ENCODE measurements at places on chromosomes 2 and 18.

- DNase-seq = no peak
These were observed 32.3 kb downstream of the SLC9A4 start for GRCh38 chr2:102505290-102505689.

- no peak for DNase-seq
These were observed 57.6 kb downstream of the NPAS2 start for GRCh38 chr2:100877555-100877954.

DNA sequence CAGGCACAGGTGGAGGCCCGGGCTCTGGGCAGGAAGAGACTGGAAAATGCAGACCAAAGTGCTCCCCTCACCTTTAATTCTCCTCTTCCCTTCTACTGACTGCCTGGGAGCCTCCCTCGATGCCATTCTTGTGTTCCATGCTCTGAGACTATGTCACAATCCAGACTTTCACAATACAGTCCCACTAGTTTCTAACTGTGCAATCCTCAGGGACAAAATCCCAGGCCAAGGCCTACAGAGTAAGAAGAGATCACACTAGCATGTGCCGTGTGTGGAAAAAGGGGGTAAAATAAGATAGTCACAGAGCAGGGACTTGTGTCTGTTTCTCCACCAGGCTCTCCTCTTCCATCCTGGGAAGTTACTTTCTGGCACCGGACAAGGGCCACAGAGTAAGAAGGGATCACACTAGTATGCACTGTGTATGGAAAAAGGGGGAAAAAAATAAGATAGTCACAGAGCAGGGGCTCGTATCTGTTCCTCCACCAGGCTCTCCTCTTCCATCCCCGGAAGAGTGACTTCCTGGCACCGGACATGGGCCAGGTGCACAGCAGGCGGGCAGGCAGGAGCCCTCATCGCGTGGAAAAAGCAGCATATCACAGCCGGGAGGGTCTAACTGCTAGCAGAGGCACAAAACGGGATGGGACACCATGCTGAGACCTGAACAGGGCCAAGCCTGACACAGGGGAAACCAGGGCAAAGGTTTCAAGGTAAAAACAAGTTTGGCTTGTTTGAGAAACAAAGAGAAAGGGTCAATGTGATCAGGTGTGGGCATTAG, 9.6 kb downstream of the CYB5A start:
- no peak for DNase-seq

DNA sequence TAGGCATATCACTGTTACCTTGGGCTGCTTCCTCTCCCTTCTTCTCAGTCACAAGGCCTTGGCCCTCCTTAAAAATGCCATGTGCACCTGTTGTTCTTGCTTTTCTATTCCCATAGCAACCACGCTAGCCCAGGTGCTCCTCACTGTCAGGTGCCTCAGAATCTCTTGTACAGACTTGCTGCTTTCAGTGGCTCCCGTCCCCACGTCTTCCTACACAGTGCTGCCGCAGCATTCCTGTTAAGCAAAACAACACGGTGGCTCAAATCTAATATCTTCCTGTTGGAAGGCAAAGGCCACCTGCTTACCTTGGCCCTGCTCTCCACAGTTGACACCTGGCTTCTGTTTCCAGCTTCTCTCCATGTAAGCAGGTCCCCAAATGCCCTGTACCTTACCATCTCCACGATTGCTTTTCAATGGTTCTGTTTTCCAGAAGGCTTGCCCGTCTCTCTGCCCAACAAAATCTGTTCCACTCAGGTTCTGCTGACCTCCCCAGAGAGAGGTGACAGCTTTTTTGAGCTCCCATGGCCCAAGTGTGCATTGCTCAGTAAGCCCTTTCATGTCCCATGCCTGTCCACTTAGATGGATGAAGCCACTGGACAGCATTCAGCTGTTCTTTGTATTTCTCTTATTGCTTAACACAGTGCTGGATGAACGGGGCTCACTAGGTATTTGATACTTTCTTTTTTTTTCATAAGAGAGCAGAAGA, 240.4 kb downstream of the PRKCE start:
- DNase-seq = no peak

GRCh38 chr2:158143703-158144360, 42.2 kb downstream of the UPP2 start:
- DNase-seq = no peak

DNA sequence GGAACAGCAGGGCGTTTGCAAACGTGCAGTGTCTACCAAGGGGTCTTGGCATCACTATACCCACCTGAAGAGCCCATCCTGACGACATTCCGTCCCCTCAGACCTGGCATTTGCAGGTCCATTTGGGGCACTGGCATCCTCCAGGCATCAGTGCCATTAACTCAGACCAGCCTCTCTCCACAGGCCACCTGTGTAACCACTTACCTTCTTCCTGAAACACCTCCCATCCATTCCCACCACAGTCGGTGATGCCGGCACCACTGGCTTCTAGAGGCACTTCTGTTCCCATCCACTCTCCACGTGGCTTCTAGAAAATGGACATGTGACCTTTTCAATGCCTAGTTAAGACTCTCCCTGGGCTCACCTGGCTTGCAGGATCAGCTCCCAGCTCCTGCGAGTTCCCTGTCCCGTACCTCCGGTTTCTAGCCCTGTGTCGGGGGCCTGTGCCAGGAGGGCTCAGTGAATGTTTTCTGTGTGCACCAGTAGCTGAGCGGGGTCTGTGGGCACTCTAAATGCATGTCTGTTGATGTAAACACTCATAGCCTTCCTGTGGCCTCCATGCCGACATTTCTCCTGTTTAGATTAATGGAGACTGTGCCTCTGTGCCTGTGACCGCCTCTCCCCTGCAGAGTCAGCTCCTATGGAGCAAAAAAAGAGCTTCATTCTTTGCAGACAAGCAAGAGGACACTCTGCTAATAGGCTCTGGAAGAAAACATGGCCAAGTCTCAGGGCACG, 458.0 kb upstream of the HS6ST1 start:
- no peak for DNase-seq

DNA sequence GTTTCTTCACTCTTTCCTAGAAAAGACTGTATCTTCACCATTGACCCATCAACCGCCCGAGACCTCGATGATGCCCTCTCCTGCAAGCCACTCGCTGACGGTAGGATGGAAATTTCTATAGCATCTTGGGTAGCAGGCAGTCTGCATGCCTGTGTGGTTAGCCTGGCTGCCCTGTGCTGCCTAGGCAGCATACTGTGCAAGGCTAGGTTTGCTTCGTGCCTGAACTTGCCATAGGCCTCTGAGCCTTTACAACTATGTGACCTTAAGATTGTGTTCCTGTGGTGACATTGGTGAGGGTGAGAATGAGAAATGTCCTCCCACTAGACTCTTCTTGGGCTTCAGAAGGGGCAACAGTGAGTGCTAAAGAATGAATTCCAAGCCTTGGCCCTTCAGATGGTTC, 168.2 kb upstream of the ALPP start:
- no peak for DNase-seq

DNA sequence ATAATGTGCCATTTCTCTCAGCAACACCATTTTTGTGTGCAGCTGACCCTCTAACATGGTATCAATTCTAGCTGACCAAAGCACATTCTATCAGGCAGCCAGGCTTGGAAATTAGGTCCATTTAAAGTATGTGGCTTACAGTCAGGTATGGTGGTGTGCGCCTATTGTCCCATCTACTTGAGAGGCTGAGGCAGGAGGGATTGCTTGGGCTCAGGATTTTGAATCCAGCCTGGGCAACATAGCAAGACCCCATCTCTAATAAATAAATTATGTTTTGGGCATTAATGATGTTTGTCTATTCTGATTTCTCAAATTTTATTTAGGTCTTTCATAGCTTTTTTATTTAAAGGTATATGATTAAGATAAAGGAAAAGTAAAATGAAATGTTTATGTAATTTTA, 63.3 kb downstream of the DNAJC10 start:
- no peak for DNase-seq

GRCh38 chr2:180289627-180290026, 282.5 kb upstream of the CWC22 start:
- no peak for DNase-seq

GRCh38 chr18:39564716-39565115, 1999.1 kb upstream of the CELF4 start:
- no peak for DNase-seq

DNA sequence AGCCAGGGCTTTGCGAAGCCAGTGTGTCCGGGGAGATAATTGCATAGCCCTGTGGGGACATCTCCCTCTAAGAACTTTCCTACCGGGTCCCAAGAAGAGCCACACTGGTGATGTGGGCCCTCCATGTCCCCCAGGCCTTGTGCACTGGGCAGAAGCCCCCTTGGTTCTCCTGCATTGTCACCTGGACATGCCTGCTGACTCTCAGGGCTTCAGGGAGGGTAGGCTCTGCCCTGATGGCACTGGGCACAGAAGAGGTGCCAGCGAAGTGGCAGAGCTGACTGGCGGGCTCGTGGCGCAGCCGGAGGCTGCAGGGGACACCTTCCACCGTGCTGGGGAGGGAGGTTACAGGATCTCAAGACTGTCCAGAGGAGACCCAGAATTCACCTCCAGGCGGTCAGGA, 28.3 kb downstream of the GLI2 start:
- no peak for DNase-seq

DNA sequence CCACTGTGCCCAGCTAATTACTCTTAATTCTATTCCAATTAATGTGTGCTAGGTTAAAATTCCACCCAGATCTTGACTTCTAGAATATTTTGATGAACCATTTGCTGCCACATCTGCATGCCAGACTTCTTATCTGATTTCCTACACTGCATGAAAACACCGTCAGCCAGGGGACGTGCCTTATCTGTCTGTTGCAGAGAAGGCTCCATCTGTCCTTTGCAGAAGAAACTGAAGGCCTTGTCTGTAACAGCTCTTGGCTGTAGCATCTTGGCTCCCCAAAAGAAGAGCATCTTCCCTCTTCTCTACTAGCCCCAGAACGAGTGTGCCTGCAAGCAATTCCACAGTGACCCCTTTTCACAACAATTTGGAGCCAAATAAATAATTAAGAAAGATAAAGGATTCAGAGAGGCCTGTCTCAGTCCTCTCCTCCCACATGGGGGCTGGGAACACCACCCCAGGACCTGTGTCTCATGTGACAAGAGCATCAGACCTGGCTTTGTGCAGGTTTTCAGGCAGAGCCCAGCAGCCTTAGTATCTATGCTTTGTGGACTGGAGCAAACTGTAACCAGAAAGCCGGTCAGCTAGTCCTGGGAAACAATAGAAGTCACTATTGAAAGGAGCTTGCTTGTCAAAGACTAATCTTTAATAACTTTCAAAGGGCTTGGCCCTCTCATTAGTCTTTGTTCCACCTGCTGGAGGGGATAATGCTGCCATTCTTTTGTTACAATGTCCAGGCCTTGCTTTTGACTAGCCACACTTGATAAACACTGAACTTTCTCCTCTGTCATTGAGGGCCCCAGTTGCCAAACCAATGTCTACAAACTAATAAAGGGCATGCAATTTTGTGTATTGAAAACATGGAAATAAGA, 84.0 kb upstream of the NEUROD1 start:
- no peak for DNase-seq

GRCh38 chr2:14936426-14936825, 303.9 kb downstream of the LRATD1 start:
- DNase-seq = no peak

DNA sequence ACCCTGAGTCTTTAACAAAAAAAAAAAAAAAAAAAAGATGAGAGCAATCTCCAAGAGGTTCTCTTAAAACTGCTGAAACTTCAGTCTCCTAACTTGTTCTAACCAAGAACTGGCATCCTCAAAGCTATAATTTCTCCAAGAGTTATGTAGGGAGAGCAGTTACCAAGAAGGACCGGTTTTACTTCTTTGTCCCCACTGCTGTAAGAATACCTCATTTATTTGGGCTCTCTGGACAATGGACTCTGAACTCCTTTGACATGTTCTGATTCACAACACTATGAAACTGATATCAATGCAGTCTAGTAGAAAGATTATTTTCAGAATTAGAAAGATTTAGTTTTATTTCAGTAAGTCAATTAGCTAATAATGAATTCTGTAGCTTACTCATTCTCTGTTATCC, 84.5 kb upstream of the DTNB start:
- DNase-seq = no peak

DNA sequence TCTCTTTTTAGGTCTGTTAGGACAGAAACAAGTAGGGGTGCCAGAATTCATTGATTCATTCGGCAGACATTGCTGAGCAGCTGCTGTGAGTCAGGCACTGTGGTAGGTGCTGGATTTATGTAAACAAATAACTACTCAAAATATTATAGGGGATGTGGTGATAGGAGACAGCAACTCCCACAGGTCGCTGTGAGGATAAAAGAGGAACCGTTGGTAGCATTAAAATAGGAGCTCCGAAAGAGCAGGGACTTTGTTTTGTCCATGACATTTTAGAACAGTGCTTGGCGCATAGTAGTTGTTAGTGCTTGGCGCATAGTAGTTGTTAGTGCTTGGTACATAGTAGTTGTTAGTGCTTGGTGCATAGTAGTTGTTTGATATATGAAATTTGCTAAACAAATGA, 29.2 kb downstream of the ATP6V1C2 start:
- no peak for DNase-seq

- DNase-seq = no peak
These were observed 199.7 kb downstream of the PTPRM start for GRCh38 chr18:7766817-7767216.

DNA sequence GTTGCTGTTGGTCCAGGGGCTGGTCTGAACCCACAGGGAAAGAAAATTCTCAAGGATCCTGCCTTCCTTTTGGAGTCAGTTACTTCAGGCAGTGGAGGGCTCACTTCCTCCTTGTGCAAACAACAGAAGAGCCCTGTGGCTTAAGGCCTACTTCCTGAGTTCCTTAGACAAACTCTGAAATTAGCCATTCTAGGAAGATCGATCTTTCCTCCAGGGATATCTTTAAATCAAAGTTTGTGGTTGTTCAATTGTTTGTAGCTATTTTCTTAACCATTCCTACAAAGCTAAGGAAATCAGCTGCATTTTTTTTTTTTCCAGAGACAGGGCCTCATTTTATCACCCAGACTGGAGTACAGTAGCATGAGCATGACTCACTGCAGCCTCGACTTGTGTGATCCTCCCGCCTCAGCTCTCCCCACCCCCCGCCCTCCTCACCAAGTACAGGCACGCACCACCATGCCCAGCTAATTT, 156.0 kb downstream of the TANC1 start:
- no peak for DNase-seq

- no peak for DNase-seq
These were observed 1.0 kb upstream of the FAM178B start for GRCh38 chr2:96987301-96987909.

DNA sequence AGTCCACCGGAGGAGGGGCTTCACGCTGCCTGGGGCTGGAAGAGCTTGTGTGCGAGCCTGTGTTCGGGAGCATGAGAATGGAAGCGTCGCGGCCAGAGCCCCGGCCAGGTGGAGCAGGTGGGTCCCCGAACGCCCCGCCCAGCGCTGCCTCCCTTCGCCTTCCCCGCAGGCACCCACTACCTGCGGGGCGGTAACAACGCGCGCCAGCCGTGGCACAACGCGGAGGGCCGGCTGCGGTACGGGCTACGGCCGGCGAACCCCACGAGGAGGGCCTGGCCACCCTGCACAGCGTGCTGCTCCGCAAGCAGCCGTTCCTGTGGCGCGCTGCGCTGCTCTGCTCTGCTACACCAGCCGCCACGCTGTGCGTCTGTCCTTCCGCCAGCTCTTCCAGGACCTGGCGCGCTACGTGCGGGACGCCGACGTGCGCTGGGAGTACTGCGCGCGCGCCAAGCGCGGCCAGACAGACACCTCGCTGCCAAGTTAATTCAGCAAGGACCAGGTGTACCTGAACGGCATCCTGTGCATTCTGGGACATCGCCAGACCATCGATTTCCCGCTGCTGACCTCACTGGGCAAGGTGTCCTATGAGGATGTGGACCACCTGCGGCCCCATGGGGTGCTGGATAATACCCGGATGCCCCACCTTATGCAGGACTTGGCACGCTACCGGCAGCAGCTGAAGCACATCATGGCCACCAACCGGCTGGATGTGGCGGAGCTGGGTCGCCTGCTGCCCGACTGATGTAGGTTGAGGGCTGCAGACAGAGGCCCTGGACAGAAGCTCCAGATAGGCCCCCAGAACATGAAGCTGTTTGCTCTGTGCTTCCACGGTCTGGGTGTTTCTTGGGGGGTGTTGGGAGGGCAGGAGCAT, 200.6 kb downstream of the NAPG start:
- DNase-seq = no peak
